AG04449 (cell line): ENCODE measurements at places on chromosomes 16 and 17.

DNA sequence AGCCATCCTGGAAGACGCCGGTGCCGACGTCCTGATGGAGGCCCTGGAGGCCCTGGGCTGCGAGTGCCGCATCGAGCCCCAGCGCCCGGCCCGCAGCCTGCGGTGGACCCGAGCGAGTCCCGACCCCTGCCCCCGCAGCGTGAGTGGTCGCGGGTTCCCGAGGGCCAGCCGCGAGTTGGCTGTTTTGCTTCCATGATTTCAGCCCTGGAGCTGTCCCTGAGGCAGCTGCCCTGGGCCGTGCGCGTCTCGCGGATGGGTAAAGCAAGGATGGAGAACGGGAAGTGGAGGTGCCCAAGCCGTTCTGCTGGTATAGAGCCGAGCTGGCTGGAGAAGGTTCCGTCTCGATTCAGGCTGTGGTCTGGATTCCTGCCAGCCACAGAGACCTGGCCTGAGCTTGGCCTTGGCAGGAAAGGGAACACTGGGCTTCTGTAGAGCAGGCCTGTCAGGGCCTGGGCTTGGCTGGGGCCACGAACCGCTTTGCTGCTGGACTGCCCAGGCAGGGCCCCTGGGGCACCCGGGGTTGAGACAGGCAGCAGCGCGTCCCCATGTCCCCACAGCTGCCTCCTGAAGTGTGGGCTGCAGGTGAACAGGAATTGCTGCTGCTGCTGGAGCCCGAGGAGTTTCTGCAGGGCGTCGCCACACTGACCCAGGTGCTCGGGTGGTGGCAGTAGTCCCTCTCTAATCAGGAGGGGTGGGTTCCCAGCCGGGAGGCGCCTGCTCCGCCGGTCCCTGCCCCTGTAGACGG lies 941 bp upstream of the MRPS34 start:
- no peak for DNase-seq

GRCh38 chr17:21532763-21533385 lies 156.7 kb downstream of the KCNJ12 start:
- no peak for DNase-seq

DNA sequence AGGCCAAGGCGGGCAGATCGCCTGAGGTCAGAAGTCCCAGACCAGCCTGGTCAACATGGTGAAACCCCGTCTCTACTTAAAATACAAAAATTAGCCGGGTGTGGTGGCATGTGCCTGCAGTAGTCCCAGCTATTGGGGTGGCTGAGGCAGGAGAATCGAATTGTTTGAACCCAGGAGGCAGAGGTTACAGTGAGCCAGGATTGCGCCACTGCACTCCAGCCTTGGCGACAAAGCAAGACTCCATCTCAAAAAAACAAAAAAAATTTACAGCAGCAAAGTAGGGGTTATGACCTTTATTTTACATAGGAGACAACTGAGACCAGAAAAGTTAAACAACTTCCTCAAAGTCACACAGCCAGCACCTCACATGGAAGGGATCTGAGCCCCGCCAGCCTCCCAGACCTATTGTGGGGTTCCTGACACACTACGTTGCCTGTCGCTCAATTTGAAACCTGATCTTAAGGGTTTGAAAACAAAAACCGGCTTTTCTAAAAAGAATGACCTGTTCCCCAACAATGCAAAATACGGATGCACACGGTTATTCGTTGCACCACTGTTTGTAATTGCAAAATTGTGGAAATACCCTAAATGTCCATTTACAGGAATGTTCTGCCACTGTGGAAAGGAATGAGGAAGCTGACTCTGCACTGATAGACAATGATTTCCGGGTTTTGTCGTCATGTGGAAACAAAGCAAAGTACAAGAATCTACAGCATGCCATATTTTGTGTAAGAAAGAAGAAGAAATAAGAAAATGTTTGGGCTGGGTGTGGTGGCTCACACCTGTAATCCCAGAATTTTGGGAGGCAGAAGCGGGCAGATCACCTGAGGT lies 77.2 kb downstream of the CNGB1 start:
- peak; percentile 37 for DNase-seq

GRCh38 chr16:69633375-69633774 lies 67.6 kb downstream of the NFAT5 start:
- no peak for DNase-seq

GRCh38 chr17:79183293-79184158 lies 108.9 kb downstream of the ENGASE start:
- DNase-seq, result no peak
